ENCODE measurements at places on chromosomes 16 and 17.

DNA sequence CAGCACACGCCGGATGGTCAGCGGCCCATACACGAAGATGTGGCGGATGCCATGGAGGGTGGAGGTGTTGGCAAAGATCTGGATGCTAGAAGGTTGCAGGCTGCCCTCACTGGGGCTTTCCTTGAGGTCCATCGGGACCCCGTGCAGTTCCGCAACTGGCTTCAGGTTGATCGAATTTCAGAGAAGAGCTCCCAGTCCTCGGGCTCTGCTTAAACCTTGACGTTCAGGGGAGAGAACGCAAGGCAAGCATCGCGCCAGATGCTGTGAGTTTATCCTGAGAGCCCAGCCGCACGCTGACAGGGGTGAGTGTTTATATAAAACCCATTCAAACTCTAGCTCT, 98.7 kb upstream of the CCL2 start:
- DNase-seq, result no peak

DNA sequence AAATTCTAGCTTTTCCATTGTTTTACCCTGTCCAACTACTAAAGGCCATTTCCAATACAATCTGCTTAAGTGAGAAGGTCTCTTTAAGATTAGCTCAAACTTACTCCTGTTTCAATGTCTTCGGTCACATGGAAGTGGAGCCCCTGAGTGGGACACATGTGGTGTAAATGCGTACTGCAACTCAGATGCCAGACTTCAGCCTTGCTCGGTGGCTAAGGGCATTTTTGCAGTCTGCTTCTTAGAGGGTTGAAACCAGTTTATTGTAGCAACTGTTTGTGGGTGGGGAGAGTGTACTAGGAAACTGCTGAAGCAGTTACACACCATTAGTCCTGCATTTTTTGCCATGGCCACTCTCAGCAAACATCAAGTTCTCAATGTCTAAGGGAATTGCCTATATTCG, 140.6 kb downstream of the PARN start:
- DNase-seq, result no peak

DNA sequence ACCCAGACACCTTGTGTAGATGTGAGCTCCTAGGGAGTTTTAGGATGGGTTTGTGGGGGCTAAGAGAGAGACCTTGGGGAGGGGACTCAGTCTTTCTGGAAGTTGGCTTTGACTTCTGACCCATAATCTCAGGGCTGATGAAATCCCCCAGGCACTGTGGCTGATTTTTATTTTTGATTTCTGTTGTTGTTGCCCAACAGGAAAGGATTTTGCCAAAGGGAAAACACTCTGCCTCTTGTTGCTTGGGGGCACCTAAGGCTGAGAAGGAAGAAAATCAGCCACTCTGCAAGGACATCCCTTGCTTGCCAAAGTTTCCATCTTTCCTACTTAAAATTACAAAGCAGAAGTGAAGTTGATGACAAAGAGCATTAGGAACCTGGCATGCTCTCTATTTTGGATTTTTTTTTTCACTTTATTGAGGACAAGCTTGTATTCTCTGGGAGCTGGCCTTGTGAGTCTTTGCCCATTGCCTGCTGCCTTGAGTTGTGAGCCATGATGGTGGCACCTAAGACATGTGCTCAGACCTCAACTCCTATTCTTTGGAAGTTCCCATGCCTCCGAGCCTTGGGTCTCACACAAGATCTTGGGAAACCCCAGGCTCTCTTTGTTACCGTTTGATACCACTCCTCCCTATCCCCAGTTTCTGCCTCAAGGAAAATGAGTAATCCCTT, 3.2 kb upstream of the C1QTNF1 start:
- no peak for DNase-seq

GRCh38 chr16:35325936-35326335, 1866.5 kb downstream of the TP53TG3F start:
- DNase-seq, result no peak

GRCh38 chr17:83125515-83126274, 46.3 kb downstream of the METRNL start:
- peak; percentile 22 for DNase-seq

- DNase-seq, result no peak
Observed at GRCh38 chr17:69711541-69711940, 297.0 kb downstream of the MAP2K6 start.

DNA sequence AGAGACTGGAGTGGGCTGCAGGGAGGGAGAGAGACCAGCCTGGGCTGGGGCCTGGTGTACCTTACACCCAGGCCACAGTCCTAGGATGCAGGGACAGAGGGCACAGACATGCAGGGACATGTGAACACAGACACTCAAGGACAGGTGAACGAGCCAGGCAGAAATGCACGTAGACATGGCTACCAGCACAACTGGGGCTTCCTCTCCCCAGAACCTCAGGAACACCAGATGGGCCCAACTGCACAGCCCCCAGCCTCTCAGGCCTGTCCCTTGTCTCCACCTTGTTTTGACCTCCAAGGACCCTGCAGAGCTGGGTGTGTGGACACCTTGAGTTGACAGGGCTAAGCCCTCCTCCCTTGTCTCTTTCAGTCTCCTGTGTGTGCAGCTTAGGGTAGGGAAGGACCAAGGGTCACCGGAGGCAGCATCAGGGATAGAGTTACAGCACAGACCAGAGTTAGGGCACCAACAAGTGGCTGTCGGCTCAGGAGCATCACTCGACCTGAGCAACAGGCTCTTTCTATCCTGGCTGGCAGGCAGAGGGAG, 9.2 kb downstream of the SEZ6 start:
- DNase-seq, result no peak

- DNase-seq, result no peak
Observed at GRCh38 chr17:71666047-71666446, 454.8 kb upstream of the SOX9 start.

- DNase-seq, result no peak
Observed at GRCh38 chr17:2123375-2124251, 68.7 kb downstream of the HIC1 start.
